Activated gamma-delta T cell treated with anti-CD3 and anti-CD28 coated beads, Interleukin-2, amount 50 U/mL, for 16 hours (primary cell): ENCODE measurements at places on chromosomes 7 and 10.

DNA sequence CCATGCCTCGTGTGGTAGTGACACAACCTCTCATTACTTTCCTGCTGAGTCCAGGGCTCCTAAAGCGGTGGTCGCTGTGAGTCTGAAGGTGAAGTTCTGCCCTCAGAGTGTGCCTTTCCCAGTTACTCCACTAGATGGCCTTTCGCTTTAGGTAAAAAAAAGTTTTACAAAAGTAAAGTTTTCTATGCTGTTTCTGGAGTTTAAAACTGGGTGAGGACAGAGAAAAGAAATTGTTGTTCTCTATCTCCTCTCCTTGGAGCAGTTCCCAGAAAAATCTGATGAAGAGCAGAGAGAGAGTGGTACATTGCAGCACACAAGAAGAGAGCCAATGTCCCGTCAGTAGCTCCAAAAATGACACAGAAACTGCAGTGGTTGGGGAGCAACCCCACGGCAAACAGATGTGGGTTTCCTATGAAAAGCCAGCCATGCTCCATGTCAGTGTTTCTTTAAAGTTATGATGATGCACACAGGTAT is 257.1 kb downstream of the GLI3 start:
- DNase-seq: no peak

- DNase-seq: no peak
Measured at GRCh38 chr7:92228100-92228499, 17.6 kb downstream of the KRIT1 start.

DNA sequence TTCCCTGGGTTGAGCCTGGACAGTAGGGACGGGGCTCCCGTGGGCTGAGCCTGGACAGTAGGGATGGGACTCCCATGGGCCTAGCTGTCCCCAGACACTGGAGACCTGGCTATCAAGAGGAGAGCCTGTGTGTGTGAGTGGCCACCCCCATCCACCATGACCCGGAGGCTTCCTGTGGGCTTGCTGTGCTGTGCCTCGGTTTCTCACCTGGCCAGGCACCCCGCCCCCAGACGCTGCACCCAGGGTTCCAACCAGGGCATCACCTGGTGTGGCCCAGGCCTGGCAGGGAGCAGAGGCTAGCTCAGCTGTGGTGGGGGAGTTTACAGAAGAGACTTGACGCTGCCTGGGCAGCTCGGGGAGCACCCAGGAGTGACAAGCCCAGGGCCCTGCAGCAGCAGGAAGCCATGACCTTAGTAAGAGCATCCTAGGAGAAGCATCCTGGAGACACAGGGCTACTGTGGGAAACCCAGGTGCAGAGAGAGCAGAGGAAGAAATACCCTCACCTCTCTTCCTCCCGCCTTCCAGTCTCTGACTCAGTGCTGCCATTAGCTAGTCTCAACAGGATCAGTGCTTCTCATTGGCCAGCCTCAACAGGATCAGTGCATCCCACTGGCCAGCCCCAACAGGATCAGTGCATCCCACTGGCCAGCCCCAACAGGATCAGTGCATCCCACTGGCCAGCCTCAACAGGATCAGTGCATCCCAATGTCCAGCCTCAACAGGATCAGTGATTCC is 61.0 kb downstream of the PDGFA start:
- no peak for DNase-seq

DNA sequence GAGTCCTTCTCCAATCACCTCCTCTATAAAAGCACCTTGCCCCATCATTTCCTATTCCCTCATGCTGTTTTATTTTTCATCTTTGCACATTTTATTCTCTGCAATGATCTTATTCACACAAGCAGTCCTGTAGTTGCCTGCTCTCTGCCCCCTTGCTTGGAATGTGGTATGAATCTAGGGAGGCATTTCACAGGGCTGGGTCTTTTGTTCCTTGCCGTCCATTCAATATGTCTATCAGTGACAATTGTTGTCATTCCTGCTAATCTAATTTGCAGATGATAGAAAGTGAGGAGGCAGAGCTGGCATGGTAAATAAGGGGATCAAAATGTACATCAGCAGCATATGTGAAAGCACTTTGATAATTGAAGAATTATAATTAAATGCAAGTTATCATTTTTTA is 246.2 kb upstream of the C7orf33 start:
- DNase-seq: no peak

DNA sequence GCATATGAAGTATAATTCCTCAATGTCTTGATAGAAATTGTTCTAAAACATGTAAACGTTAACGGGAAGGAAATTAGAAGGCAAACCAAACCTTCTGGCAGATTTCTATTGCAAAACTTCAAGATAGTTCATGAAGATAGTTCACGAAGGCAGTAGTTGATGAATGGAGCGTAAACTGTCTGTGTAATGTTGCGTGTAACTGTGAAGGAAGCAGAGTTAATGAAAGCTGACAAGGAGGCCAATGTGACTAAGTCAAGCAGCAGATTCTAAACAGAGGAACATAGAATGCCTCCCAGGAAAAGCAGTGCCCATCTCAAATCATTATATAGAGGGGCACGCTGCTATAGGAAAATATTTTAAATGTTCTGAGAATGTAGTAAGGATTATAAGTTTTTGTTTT is 659.7 kb upstream of the IGFBP3 start:
- DNase-seq: no peak
